Muscle of leg (tissue), 16 donors: ENCODE measurements at places on chromosomes 1 and 21.

DNA sequence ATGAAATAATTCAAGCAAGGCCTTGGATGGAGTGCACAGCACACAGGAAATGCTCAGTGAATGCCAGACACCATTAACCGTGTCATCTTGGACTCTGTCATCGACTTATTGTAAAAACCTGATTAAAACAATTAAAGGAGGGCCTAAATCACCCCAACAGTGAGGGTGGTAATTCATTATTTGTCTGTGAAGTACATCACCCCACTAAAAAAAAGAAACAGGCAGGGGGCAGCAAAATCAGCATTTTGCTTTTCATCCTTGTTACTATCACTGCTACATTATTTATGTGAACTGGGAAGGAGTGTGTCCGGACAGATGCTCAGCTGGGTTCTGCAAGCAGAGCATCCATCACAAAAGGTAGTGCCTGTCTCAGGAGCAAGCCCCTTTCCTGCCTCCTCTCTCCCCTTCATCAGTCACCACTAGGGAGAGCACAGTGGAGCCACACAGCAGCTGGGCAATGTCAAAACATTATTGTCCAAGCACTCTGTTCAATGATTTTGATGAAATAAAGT is 98.5 kb downstream of the RERE start:
- no peak for DNase-seq

GRCh38 chr1:51073456-51073855 is 28.6 kb upstream of the C1orf185 start:
- no peak for DNase-seq

DNA sequence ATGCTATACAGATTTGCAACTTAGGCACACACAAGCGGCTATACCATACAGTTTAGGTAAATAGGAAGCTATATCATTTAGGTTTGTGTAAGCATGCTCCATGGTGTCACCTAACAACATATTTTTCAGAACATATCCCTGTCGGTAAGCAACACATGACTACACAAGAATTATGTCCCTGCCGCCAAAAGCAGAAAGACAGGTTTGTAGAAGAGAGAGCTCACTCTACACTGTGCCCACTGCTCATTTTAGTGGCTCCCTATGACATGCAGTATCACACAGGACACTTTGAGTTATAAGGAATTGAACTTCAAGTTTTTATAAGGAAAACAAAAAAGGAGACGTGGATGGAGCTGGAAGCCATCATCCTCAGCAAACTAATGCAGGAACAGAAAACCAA is 132.5 kb upstream of the KAZN start:
- no peak for DNase-seq

- DNase-seq: no peak
These were observed 35.2 kb downstream of the ELAPOR1 start for GRCh38 chr1:109148987-109149561.

DNA sequence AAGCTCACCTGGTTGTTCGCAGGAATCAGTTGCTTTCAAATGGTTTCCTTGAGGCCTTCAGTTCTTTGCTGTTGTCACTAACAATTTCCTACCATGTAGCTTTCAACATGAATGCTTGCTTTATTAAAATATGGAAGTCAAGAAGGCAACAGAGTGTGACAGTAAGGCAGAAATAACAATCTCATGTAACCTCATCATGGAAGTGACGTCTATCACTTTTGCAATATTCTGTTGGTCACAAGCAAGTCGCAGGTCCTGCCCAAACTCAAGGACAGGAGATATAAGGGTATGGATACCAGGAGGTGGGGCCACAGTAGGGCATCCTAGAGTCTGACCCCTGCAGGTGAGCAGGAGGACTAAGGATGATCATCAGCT is 296.8 kb upstream of the ZP4 start:
- DNase-seq: no peak

DNA sequence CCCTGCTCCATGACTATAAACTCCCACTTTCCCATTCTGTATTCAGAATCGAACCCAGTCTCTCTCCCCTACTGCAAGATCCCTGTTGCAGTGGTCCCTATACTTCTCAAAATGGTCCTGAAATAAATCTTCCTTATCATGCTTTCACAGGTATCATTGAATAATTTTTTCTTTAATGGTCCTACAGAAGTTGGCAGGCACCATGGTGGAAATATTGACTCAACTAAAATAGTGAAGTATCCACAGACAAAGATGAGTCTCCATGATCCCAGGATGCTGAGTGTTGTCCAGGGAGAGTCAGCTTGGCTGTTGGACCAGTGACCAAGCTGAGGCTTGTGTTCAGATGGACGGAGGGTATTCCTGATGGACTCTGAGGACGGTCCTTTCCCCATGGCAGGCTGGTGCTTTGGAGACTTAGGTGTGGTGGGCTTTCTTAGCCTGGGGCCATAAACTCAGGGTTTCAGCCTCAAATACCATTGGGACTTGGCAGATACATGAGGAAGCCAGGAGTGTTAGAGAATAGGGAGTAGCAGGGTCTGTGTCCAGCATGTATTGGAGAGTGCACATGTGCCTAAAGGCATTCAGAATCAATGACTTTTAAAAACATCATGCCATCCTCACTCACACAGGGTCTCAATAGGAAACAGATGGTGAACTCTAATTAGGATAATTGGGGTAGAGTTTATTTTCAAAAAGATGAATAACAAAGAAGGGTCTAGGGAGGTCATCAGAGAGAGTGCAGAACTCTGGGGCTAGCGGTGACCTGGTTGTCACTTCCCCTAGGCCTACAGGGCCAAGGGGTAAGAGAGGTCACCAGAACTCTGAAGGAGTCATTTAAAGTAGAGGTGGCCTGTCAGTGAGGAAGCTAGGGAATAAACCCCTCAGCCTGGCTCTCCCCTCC is 19.8 kb downstream of the TINAGL1 start:
- DNase-seq: no peak

GRCh38 chr1:185334182-185334581 is 17.1 kb upstream of the IVNS1ABP start:
- DNase-seq: no peak

DNA sequence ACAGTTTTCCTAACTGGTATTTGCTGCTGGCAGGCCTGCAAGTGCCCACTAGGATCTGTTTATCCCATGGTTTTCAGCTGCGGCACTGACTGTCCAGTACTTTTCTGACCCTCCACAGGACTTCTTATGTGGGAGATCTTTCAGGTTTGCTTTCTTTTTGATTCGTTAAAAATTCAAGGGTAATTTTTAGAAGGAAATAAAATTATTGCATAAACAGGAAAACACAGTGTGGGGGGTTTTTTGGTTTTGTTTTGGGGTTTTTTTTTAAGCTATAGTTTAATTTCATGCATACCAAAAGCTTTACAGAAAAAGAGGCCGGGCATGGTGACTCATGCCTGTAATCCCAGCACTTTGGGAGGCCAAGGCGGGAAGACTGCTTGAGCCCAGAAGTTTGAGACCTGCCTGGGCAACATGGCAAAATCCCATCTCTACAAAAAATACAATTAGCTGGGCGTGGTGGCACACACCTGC is 3.6 kb downstream of the NIBAN1 start:
- DNase-seq: no peak

- no peak for DNase-seq
These were observed 141.7 kb upstream of the HOOK1 start for GRCh38 chr1:59672851-59673572.

GRCh38 chr1:71738910-71739309 is 543.4 kb downstream of the NEGR1 start:
- no peak for DNase-seq

- peak; percentile 82 for DNase-seq
These were observed 70.0 kb upstream of the ZNF281 start for GRCh38 chr1:200479816-200480215.

GRCh38 chr1:7265771-7266371 is 480.6 kb downstream of the CAMTA1 start:
- DNase-seq: peak; percentile 5

DNA sequence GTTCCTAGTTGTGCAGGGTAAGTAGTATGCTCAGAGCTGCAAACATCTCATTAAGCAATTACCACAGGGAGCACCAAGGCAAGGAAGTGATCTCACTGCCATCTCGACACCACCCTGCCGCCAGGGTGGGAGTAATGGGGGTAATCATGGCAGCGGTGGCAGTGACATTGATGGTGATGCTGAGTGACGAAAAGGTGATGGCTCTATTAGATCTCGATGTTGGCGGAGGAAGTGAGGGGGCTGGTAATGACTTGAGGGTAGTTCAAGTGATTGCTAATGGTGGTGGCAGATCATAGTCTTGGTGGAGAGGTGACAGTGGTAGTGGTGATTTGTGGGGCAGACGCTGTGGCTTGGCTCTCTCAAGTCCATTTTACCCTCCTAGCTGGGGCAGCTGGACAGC is 25.4 kb upstream of the TENT5B start:
- no peak for DNase-seq

DNA sequence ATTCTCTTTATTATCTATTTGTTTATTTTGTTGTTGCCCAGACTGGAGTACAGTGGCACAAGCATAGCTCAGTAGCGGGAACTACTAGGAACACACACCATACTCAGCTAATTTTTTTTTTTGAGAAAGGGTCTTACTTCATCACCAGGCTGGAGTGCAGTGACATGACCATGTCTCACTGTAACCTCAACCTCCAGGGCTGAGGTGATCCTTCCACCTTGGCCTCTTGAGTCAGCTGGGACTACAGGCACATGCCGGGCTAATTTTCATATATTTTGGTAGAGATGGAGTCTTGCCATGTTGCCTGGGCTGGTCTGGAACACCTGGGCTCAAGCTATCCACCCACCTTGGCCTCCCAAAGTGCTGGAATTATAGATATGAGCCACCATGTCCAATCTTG is 5.3 kb upstream of the TXNIP start:
- no peak for DNase-seq

GRCh38 chr1:53559391-53559815 is 100.2 kb downstream of the DMRTB1 start:
- DNase-seq: no peak

DNA sequence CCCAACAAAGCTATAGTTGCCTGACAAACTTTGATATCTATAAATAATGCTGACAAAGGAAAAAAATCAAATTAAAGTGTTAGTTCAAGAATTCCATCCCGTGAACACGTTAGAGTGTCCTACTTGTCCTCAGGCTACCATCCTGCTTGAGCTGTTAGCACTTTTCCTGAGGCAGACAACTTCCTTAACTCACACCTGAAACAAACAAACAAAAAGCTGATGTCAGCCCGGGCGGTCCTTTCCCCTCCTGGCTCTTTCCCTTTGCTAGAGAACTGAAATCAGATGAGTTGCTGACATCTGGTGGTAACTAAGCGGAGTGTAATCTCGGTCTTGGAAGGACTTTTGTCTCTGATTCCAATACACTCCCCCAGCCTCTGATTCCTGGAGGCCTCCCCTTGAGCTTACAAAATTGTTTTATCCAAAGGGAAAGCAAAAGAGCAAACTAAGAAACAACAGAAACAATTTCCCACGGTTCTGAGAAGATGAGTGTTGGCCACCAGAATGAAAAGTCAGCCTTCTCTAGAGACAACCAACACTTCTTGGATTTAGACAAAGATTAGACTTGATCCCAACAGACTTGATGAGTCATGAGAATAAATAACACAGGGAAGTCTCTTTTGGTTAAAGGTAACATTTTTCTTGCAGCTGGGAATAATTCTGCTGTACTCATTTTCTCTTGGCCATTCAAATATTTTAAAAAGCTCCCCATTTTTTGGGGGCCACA is 135.4 kb downstream of the PROX1 start:
- peak; percentile 86 for DNase-seq

DNA sequence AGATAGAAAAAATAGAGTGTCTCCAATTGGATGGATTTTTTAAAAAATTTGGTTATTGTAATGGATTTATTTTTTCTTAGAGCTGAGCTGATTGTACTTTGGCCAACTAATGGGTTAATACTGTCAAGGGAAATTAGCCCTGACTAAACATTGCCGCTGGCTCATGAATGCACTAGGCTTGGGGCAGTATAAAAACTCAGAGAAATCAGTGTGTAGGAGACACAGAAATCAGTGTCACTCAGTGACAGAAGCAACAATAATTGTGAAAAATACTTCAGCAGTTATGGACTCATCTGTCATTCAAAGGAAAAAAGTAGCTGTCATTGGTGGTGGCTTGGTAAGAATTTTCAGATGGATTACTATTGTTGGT is at the start of gene KMO:
TSS of gene KMO (plus strand) at position 217 of the 370 bp plus-strand sequence. CDS start at position 284, 67 bp downstream.
- no peak for DNase-seq

GRCh38 chr1:31441073-31441472 is 28.1 kb downstream of the SERINC2 start:
- no peak for DNase-seq

- DNase-seq: no peak
These were observed 73.5 kb downstream of the ZNF648 start for GRCh38 chr1:181987996-181988395.

DNA sequence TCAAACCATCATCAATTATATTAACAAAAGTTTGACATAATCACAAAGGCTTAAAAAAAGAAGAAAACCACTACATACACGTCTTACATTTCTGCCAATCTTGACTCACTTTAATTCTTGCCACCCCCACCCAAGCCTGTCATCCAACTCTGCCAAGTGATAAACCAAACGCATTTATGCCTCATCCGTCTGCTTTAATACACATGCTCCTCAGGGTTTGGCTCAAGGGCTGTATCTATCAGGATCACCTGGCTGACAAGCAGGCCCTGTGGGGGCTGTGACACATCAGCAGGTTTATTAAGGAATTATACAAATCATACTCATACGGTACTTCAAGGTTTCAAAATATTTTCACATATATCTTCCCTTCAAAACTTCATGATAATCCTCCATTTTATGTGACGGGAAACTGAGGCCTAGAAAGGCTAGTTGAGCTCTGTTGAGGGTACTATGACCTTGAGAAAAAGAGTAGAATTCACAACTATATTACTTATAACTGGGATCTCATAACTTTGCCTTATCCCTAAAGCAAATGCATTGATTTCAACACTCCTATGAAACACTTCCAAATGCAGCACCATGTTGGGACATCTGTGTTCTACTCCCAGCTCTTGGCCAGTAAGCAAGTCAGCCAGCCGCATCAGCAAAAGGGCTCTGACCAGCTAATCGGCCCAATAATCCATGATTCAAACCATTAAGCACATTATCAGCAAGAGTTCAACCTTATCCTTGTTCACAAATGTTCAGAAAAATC is 8.7 kb downstream of the SORT1 start:
- DNase-seq: no peak

DNA sequence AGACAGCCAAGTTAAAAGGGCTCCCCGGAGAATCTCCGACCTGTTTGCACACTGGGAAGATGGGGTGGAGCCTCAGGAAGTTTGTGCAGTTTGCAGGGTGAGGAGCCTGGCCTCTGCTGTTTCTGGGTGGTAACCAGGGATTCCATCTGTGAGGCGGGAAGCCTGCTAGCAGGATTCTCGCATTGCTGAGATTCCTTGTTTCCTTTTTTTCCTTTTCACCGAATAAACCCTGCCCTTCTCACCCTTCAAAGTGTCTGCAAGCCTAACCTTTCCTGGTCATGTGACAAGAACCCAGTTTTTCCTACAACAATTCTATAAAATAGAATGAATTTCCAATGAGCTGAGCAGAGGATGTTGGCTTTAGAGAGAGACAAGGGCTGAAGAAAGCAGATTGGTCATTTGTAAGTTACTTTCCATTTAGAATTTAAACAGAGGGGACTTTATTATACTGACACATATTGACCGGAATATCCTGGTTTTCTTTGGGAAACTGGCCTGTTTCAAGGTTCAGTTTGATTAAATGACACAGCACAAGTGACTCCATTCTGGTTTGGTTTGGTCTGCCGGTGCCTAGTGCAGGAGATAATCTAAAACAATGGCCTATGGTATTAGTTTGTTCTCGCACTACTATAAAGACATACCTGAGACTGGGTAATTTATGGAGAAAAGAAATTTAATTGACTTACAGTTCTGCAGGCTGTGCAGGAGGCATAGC is 48.7 kb upstream of the DNAH14 start:
- DNase-seq: peak; percentile 4

GRCh38 chr1:210298936-210299335 is 29.8 kb upstream of the HHAT start:
- peak; percentile 32 for DNase-seq
